Activated naive CD4-positive, alpha-beta T cell treated with anti-CD3 and anti-CD28 coated beads, Interleukin-2, amount 10 ng/mL, durations not matched to agents 5 hours and 36 hours (primary cell): ENCODE measurements at places on chromosomes 6 and 20. TPM values are rescaled to one million over a fixed set of nuclear protein-coding genes. Genes with fewer than 3 reads are reported as not detected.

SLC2A10 gene
- not detected for total RNA-seq

CDH4 gene
- total RNA-seq = 0.13 TPM

DACT2 gene
- not detected for total RNA-seq

STXBP5 gene
- 16.2 TPM for total RNA-seq

CCR6 gene
- 0.83 TPM for total RNA-seq

KCNK5 gene
- total RNA-seq = 3.7 TPM

CCN6 gene
- not detected for total RNA-seq

RFX6 gene
- total RNA-seq = not detected

RIPOR2 gene
- 361 TPM for total RNA-seq

DNAH8 gene
- not detected for total RNA-seq

FILIP1 gene
- not detected for total RNA-seq

ARFGAP1 gene
- 80.6 TPM for total RNA-seq

PPIL6 gene
- total RNA-seq = not detected

SIRPB1 gene
- 7.4 TPM for total RNA-seq

MAP7 gene
- 3.1 TPM for total RNA-seq

HIVEP2 gene
- total RNA-seq = 32.4 TPM

OR12D3 gene
- not detected for total RNA-seq

TFAP2B gene
- not detected for total RNA-seq

ADGRF5 gene
- not detected for total RNA-seq

TPD52L1 gene
- 0.33 TPM for total RNA-seq

MUC21 gene
- not detected for total RNA-seq

KCNK17 gene
- not detected for total RNA-seq

OXT gene
- total RNA-seq = 0.51 TPM

OPRM1 gene
- not detected for total RNA-seq

FOXA2 gene
- not detected for total RNA-seq

SDC4 gene
- 6.0 TPM for total RNA-seq

RPN2 gene
- total RNA-seq = 137 TPM

CAGE1 gene
- total RNA-seq = not detected

TMC2 gene
- not detected for total RNA-seq

CRYBG1 gene
- 31.1 TPM for total RNA-seq

C20orf202 gene
- total RNA-seq = not detected

PRDM13 gene
- not detected for total RNA-seq

POM121L2 gene
- not detected for total RNA-seq

SAMD10 gene
- total RNA-seq = 20.5 TPM

TMEM151B gene
- not detected for total RNA-seq

TENT5A gene
- 0.66 TPM for total RNA-seq

AURKA gene
- 44.5 TPM for total RNA-seq

BTN1A1 gene
- not detected for total RNA-seq

PABPC1L gene
- 53.7 TPM for total RNA-seq

APMAP gene
- 40.3 TPM for total RNA-seq

NOX3 gene
- not detected for total RNA-seq

F13A1 gene
- total RNA-seq = not detected

ZNF165 gene
- total RNA-seq = 1.1 TPM

RIPOR3 gene
- not detected for total RNA-seq

HLA-G gene
- total RNA-seq = 0.14 TPM

EYA2 gene
- total RNA-seq = not detected

BPIFB6 gene
- not detected for total RNA-seq
